ENCODE measurements at places on chromosomes 6 and 20.
A peak's percentile ranks its signal among the peaks of the same experiment; 100 is the strongest.

DNA sequence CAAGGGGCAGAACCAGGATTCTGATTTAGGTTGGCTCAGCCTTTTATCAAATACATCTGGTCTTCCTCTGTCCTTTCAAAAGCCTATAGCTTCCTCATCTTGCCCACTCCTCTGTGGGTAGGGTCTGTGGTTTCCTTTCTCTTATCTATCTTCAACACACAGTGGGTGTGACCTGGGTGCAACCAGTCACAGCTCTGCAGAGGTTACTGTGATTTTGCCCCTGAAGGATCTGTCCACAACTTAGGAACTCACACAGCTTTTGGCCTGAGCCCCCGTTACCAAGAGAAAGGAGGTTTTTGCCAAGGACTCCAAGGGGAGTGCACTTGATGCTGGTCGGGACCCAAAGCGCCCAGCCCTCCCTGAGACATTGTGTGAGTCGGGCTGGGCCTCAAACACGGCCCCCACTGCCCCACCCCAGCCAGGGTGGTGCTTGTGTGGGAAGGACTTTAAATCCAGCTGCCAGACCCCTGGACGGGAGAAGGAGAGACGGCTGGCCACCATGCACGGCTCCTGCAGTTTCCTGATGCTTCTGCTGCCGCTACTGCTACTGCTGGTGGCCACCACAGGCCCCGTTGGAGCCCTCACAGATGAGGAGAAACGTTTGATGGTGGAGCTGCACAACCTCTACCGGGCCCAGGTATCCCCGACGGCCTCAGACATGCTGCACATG is at the start of gene PI16:
PI16 (plus strand) TSS at position 477 of the 670 bp plus-strand sequence; CDS start at position 500, 23 bp downstream.
- DNase-seq, result no peak

DNA sequence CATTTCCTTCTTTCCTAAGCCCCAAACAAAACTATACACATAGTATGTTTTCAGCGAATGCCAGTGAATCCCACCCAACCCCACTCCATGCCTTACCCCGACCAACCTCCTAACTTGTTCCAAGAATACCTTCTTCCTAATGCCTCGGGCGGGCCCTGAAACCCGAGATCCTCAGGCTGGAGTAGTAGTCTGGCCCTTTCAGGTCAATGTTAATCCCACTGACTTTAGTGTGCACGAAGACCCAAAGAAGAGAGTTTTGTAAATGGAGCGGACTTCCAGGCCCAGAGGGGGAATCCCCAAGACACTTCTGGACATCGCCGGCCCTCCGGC is 394 bp downstream of the YIPF3 start:
- DNase-seq, result peak; percentile 26

DNA sequence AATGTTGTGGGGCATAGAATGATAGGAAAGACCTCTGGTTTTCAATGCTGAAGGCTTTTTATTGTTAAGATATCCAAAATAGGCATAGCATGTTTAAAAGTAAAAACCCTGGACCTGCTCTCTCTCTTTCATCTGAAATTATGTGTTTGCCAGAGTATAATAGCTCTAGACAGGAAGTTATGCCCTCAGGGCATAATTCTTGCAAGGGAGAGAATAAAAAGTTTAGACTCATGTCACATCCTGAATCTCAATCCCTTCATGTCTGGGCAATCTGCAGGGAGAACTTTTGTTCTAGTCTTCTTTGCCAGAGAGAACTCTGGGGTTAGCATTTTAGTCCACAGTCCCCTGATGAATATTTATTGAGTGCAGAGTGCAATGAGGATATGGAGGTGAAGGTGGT is 297.3 kb upstream of the FLRT3 start:
- no peak for DNase-seq

DNA sequence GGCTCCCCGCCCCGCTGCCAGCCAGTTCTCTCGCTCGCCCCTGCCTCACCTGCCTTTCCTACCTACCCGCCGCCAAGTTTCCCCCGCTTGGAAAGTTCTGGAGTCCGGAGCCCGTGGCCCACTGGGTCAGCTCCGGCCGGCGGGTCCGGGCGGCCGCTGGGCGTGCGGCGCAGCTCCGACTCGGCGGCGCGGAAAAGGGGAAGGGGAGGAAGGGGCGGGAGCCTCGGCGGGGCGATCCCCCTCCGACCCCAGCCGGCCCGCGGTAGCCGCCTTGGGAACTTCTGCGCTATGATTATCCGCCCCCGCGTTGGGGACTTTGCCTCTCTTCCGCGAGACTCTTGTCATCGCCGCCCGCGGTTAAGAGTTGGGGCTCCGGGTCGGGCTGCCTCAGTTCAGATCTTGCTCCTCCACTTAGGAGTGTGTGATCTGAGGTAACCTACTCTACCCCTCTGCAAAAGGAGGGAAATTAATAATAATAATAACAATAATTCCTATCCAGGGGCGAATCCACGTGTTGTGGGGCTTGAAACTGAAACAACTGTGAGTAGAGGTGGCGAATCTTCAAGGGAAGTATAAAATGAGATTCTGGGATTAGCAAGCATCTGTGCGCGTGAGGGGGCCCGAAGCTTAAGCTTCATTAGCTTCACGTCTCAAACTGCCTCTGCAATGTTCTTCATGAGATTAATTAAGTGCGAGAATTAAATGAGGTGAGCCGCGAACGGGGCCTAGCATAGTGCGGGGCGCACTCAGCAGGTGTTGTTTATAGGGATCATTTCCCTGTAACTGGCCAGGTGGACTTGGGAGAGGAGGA is 30.8 kb downstream of the SF3B5 start:
- peak; percentile 32 for DNase-seq

Measured in HAP-1 (cell line).